Nasal cavity respiratory epithelium epithelial cell of viscerocranial mucosa (primary cell): ENCODE measurements at places on chromosomes 6 and 20. TPM values are rescaled to one million over a fixed set of nuclear protein-coding genes. Genes with fewer than 3 reads are reported as not detected.

The RAD21L1 gene
- not detected in 2 replicates for total RNA-seq

The BTNL2 gene
- 0.34 TPM in 1 of 2 replicates, not detected in the other for total RNA-seq

The TMEM217 gene
- total RNA-seq, result 0.68 and 1.5 TPM in 2 replicates

The LKAAEAR1 gene
- total RNA-seq, result not detected in 2 replicates
